ENCODE measurements at places on chromosomes 2 and 18.

DNA sequence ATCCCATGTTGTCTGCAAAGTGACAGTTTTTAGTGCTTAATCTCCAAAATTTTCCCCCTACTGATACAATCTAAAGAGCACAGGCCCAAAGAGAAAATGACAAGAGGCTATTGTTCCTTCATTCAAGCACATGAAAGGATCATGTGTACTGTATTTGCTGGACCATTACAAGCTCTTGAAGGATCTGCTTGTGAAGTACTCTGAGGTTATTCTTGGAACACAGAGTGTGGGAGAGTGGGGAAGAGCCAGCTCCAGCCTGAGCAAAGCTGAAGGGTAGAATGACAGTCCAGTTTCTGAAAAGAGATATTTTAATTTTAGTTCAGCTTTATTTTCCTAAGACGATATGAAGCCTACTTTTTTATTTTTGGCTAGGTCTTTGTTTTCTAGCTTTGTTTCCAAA, 112.2 kb downstream of the GALNT3 start:
- no peak for DNase-seq

- DNase-seq, result no peak
These were observed 613.1 kb downstream of the ZEB2 start for GRCh38 chr2:143906850-143907249.

- no peak for DNase-seq
These were observed 235.0 kb downstream of the MYCN start for GRCh38 chr2:16175247-16175825.

- no peak for DNase-seq
These were observed 906.6 kb upstream of the CDH2 start for GRCh38 chr18:29083545-29083944.

- DNase-seq, result no peak
These were observed 181.7 kb upstream of the VRK2 start for GRCh38 chr2:57864926-57865325.

DNA sequence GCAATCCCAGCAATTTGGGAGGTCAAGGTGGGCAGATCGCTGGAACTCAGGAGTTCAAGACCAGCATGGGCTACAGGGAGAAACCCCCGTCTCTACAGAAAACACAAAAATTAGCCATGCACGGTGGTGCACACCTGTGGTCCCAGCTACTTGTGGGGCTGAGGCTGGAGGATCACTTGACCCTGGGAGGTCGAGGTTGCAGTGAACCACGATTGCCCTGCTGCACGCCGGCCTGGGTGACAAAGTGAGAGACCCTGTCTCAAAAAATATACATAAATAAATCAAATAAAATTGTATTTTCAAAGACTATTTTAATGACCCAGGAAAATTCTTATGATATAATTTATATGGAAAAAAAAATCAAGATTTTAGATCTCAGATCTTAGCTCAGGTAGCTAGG, 191.5 kb downstream of the ZFP36L2 start:
- DNase-seq, result no peak

- DNase-seq, result no peak
These were observed 61.5 kb downstream of the RPRM start for GRCh38 chr2:153417077-153417476.

DNA sequence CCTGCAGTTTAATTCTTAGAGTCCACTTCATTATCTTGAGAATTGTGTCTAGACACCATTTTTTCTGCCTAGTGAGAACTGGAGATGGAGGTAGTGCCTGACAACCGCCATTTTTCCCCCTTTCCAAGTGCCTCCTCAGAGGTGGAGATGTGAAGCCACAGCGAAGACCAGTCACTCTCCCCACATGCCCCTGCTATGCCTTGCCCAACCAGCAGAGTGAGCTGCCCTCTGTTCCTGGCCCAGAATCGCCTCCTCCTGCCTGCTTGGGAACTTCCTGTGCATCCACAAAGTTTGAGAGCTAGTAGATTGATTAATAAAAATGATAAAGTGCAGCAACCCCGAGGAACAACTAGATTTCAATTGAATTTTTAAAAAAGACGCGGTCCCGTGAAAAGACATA, 123.3 kb downstream of the CLIP4 start:
- no peak for DNase-seq

DNA sequence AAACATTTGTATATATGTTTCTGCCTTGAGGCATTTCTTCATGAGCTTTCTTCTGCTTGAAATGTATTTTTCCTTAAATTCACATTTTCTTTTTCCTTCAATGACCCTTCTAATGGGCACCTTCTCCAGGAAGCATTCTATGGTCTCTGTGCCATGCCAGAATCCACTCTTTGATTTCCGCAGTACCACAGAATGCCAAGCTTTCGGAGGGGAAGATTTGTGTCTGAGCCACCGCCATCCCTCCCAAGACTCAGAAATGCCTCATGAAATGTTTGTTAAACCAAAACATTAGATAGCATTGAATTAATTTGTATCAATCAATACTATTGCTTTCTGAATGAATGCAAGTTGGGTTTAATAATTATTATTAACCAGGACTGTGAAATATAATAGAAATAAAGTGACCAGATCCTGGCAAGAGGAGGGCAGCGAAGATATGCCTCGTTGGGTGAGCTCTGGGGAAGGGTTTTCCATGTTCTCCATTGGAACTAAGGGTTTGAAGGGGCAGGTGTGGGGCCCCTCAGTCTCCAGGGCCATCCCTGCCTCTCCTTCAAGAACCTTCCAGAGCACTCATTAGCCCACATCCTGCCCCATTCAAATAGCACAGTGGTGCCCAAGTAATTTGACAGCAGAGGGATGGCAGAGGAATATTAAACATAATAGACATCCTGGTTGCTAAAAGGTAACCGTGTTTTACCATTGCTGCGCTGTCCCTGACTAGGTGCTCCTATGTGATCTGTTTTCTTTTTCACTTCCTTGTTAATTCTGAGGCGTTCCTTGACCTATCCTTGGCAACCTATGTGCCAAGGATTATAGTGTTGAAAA, 189.6 kb downstream of the MYCN start:
- DNase-seq, result no peak

DNA sequence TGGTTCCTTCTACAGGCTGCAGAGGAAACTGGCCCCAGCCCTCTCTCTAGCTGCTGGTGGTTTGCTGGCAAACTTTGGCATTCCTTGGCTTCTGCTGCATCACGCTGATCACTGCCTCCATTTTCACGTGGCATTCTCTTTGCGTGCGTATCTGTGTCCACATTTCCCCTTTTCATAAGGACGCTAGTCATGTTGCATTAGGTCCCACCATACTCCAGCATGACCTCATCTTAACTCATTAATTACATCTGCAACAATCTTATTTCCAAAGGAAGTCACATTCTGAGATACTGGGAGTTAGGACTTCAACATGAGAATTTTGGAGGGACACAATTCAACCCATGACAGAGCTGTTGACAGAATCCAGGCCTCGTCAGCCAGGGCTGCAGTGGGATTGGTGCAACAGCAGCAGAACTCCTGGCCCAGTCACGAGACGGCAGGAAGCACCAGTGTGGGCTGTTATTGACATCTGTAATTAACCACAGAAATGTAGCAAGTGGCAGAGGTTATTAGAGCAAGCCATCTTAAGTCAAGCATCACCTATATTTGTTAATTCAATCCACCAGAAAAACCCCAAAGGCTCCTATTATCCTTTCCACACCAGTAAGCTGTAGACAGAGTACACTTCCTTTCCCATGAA, 132.4 kb downstream of the TMEM163 start:
- no peak for DNase-seq

GRCh38 chr2:26852405-26853306, 4.7 kb downstream of the DPYSL5 start:
- no peak for DNase-seq

- no peak for DNase-seq
These were observed 66.2 kb downstream of the CD28 start for GRCh38 chr2:203772456-203773165.

GRCh38 chr2:1227274-1227900, 185.9 kb upstream of the TPO start:
- DNase-seq, result no peak

All from CD4-positive, alpha-beta T cell treated with Interleukin-17A for 1 hour (primary cell).